ENCODE measurements at places on chromosomes 6 and 20.

DNA sequence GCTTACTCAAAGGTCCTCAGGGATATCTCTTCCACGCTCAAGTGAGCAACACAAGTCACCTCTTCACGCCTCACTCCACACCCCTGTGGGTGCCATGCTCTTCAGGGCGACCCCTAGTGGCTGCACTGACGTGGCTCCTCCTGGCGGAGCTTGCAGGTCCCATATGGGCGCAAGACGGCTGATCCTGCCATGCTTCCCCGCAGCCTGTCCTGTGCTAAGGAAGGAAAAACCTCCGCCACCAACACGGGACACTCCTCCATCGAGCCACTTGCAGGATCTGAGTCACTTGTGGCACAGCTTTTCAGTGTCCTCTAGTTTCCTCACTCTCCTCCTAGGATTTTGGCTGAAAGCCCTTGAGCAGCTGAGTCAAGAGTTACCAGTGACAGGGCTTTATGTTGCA lies 90.7 kb downstream of the KHDC1L start:
- peak; percentile 54 for DNase-seq

- DNase-seq: no peak
Measured at GRCh38 chr20:34622821-34623451, 54.0 kb downstream of the PIGU start.

- no peak for DNase-seq
Measured at GRCh38 chr6:147166992-147167391, 37.2 kb upstream of the STXBP5 start.

DNA sequence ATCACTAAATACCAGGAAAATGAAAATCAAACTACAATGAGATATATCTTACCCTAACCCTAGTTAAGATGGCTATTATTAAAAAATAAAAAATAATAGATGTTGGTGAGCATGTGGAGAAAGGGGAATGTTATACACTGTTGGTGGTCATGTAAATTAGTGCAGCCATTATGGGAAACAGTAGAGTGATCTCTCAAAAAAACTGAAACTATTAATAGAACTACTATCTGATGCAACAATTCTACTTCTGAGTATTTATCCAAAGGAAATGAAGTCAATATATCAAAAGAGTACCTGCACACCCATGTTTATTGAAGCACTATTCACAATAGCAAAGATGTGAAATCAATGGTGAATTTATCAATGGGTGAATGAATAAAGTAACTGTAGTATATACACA lies 48.6 kb downstream of the HLA-A start:
- DNase-seq: no peak

DNA sequence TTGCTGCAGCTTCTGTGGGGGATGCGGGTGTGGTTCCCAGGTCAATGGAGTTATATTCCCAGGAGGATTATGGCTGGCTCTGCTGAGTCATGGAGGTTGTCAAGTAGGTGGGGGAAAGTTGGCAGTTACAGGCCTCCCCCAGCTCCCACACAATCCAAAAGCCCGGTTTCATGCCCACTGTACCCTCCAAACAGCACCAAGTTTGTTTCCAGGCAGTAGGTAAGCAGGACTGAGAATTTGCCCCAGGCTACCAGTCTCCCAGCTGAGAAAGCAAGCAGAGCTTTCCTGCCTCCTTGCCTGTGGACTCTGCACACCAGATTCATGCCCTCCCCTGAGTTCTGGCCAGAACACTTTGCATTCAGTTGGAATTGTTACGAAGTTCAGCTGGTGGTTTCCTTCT lies 578.2 kb downstream of the MEI4 start:
- no peak for DNase-seq

- DNase-seq: no peak
Measured at GRCh38 chr6:11795403-11795802, 16.8 kb upstream of the ADTRP start.

DNA sequence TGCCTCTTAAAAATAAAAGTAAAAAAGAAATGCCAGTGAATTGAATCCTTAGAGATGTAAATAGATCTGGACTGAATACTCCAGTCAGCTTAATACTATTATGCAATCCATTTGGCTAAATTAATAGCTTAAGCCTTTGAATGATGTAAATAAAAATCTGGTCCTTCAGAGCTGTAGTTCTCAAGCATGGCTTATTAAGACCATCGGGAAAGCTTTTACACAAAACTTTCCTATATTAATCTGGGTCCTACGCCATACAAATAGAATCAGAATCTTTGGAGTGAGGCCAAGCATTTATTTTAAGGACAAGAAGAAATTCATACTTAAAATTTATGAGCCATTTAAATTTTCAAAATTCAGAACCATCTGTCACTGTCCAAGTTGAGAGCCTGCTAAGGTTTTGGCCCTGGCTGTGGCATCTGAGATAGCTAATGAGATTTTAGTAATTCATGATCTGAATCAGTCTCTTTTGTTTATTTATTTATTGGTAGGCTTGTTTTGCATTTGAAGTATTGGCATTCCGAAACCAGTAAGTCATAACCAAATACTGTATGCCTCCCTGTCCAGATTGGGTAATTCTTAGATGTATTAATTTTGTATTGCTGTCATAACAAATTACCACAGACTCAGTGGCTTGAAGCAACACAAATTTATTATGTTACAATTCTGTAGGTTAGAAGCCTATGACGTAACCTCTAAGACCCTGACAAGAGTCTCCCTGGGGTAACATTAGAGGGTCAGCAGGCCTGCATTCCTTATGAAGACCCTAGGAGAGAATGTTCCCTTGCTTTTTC lies 228.1 kb upstream of the RAB32 start:
- no peak for DNase-seq

GRCh38 chr6:4849226-4850022 lies 73.2 kb downstream of the CDYL start:
- DNase-seq: no peak

- peak; percentile 75 for DNase-seq
Measured at GRCh38 chr6:5302995-5303622, 41.8 kb downstream of the FARS2 start.

GRCh38 chr6:88566746-88567534 lies 396.5 kb downstream of the RNGTT start:
- DNase-seq: no peak

DNA sequence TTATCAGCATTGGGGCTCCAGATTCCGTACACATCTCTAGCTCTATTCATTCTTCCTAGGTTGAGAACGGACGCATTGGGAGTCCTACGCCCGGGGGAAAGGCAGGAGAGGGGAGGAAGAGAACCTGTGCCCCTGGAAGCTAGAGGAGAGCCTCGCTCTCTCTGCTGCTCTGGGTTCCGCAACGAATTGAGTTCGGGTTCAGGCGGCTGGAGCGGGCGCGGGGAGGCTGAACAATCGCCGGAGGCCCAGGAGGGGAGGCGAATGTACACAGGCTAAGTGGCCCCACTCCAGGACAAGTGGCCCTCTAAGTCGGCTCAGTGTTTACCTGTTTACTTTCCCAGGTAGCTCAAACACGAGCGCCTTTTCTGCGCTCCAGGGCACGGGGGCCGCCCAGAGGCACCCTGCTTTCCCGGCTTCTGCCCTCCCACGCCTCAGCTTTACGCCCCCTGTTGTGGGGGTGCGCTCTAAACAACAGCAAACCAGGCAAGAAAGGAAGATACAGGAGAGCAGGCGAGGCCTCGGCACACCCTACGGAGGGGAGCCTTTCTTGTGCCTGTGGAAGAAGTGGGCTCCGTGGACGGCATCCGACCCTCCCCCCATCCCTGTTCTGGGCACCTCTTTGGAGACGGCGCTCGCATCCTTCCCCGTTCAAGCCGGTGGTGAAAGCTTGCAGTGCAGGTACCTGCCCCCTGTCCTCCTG lies 4.6 kb upstream of the NKX2-2 start:
- DNase-seq: no peak

DNA sequence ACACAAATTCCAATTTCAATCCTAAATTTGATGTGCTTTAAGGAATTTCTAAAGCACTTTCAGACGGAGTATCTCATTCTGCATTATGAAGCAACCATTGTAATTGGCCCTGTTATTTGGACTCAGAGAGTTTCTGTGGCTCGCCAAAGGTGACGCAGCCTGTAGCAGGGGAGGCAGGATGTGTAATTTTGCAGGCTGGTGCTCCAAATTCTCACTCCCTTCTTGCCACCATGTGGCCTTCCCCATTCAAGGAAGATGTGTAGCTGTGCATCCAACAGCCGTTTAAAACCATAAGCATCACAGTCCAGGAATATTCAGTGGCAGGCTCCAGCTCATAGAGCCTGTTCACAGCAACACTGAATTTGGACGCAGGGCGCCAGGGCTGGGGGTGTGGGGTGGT lies 45.8 kb downstream of the AGPAT4 start:
- no peak for DNase-seq

GRCh38 chr6:8088886-8089285 lies 13.5 kb downstream of the EEF1E1 start:
- no peak for DNase-seq

DNA sequence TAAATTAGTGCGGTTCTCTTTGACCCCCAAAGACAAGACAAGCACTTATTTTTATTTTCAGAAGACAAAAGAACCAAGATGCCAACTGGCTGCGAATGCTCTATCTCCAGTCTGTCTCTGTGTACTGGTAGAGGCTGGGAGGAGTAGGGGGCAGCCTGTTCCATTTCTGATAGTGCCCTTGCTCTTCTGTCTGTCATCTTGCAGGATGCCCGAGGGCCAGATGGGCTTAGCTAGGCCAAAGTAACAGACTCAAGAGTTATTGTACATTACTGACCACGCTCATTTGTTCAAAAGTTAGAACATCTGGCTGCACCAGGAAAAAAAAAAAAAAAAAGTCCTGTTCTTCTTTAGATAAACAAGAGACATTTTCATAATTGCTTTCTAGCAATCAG lies 198.1 kb upstream of the UST start:
- DNase-seq: no peak
